ENCODE measurements at places on chromosomes 3 and 15.

GRCh38 chr3:175307642-175308041 is 448.5 kb downstream of the NAALADL2 start:
- DNase-seq, result no peak

GRCh38 chr3:155995525-155996370 is 124.6 kb upstream of the KCNAB1 start:
- no peak for DNase-seq

DNA sequence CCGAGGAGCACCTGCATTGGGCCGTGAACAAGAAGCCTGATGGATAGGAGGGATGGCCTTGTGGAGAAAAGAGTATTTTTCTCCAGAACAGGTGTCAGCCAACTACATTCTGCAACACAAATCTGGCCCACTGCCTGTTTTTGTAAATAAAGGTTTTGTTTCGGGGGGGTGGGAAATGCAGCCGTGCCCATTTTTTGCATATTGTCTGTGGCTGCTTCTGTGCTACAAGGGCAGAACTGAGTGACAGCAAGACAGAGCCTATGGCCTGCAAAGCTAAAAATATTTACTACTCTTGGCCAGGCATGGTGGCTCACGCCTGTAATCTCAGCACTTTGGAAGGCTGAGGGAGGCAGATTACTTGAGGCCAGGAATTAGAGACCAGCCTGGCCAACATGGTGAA is 95.9 kb upstream of the AKAP13 start:
- DNase-seq, result no peak

GRCh38 chr3:193375614-193376013 is 2.9 kb downstream of the ATP13A5 start:
- DNase-seq, result no peak

DNA sequence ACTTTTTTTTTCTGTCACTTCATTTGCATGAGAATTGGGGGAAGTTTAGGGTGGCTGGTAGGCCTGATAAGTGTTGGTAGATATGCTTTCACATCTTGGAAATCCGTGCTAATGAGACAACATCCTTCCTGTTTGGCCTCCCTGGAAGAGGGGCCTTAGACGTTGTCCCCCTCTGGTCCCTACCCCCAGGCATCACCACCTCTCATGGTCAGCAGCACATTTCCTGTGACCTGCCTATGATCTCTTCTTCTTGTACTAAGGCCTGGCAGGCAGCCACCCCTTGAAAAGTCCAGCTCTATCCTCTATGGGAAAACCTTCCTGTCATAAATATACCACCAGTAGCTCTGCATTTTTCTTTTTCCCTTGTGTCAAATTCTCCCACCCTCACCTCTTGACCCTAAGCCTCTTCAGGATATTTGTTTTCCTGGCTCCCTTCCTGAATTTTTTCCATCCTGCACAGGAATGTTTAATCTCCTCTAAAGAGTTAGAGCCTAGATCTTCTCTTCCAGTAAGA is 107.8 kb downstream of the SNRK start:
- DNase-seq, result no peak

GRCh38 chr3:156606729-156607128 is 51.8 kb upstream of the SSR3 start:
- no peak for DNase-seq

DNA sequence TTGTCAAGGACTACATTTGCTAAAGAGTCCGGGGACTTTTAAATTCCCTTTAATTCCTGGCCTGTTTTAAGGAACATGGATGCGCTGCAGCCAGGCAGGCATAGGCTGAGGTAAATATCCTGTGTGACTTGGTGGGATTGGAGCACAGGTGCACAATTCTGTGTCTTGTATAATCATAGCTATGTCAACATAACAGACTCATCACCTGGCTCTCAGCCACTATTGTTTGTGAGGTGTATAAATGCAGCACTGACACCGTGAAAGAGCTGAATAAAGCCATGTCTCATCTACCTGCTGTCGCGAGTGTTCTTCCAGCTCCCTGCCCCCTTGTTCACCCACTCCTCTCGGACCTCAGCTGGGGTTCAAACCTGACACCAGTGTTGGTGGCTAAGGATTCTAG is 109.7 kb downstream of the MFSD1 start:
- no peak for DNase-seq

DNA sequence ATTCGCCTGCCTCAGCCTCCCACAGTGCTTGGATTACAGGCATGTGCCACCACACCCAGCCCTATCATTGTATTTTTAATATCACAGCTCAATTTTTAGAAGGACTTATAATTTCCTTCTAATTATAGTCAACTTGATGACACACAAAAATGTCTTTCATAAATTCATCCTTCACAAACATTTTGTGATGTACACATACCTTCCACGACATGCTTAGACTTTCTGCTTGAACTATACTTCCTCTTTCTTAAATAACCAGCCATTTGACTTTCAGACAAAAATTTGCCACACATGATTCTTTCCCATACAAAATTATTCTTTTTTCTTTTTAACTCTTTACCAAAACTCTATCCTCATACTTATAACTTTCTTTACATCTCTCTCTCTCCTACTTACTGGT is 48.4 kb upstream of the CCK start:
- DNase-seq, result no peak

- DNase-seq, result no peak
Observed at GRCh38 chr3:4906107-4906621, 73.1 kb upstream of the BHLHE40 start.

DNA sequence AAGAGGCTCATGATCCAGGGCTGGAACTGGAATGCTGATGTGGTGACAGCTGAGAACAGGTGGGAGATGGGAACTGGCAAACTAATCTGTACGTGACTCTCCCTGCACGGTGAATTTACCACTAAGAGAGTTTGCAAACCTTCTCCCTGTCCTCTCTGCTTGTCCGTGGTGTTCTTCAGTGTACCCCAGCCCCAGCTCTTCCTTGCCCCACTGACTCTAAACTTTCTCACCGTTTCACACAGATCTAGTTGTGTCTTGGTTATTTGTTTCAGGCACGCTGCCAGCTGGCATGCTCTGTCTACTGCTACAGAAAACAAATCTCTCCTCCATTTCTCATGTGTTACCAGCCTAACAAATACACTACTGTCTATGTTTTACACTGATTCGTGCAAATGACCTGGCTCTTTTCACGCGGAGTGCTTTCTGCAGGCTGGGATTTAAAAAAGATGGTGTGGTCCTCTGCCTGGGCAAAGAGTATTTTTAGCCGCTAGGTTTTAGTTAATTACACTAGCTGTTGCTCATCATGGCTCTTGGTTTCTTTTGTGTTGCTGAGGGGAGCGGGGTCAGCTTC is 192.7 kb upstream of the LRIG1 start:
- no peak for DNase-seq

GRCh38 chr3:18237251-18238005 is 187.7 kb downstream of the SATB1 start:
- no peak for DNase-seq

DNA sequence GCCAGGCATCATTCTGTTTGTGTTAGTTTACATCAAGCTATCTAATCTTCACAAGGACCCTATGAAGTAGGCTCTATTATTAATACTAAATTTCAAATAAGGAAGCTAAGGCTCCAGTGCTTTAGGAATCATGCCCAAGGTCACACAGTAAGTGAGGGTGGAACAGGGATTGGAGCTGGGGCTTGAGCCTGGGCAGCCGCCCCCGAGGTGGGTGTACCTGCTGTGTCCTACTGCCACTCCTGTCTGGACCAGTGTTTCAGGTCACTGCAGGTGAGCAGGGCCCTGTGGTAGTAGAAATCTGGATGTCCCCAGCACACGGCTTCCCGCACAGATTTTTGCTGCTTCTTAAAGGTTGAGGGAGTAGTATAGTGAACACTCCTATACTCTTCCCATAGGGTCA is 6.5 kb downstream of the KLF13 start:
- DNase-seq, result no peak

- no peak for DNase-seq
Observed at GRCh38 chr3:12312010-12312409, 23.1 kb downstream of the PPARG start.

GRCh38 chr3:61605589-61606175 is 44.3 kb downstream of the PTPRG start:
- no peak for DNase-seq

DNA sequence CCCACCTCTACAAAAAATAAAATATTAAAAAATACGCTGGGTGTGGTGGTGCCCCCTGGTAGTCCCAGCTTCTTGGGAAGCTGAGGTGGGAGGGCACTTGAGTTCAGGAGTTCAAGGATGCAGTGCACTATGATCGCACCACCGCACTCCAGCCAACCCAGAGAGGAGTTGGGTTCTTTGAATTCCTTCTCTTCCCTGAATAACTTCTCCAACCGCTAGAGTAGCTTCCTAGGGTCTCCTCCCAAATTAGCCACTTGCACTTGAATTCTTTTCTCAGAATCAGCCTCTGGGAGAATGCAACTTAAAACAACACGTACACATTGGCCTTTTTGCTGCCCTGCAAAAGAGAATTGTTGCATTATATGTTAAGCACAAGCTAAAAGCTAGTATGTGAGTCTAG is 272.5 kb downstream of the ABHD5 start:
- DNase-seq, result no peak

- no peak for DNase-seq
Observed at GRCh38 chr15:57751177-57751800, 44.8 kb downstream of the POLR2M start.

DNA sequence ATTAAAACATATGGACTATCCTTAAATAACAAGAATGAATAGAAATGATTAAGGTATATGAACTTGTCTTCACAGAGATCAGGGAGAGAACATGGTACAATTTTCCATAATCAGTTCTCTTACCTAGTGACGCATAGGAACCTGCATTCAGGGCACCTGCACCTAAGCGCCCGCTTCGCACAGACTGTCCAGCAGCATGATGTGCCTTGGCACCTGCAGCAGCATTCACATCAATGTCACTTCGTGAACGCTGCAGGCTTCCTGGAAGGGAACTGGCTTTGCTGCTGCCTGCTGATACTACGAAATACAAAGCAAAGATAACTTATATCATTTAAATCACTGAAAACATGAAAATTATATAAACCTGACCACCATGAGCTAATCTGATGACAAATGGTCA is 115.2 kb downstream of the CLASP2 start:
- DNase-seq, result no peak

DNA sequence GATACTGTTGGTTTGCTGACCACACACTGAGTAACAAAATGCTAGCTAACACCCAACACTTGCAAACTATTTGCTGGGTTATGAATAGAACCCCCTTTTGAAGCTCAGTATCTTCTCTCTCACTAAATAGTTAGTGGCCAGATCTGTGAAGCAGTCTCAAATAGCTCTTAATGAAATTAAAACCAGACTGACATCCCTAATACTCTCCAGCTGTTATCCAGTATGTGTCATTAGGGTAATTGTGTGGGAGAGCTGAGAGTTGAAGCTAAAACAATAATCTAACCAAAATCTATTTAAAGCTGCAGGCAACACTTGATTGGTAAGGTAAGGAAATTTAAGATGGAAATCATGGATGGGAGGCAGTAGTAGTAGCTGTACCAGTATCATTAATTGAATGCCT is 110.4 kb upstream of the RORA start:
- no peak for DNase-seq

DNA sequence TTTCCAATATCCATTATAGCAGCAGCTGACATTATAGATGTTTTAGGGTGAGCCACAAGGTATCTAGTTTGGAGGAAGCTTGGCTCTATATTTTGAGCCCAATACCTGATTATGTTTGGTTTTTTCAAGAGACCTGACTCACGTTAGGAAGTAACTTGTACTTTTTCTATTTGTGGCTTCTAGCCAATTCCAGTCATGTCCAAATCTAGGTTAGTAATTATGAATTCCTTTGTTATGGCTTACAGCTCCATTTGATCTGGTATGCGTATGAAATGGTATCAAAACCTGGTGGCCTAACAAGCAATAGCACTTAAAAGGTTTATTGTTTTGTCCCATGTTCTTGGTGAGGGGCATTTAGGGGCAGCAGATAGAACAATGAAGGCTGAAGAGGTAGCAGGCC is 115.9 kb downstream of the TOP2B start:
- no peak for DNase-seq

DNA sequence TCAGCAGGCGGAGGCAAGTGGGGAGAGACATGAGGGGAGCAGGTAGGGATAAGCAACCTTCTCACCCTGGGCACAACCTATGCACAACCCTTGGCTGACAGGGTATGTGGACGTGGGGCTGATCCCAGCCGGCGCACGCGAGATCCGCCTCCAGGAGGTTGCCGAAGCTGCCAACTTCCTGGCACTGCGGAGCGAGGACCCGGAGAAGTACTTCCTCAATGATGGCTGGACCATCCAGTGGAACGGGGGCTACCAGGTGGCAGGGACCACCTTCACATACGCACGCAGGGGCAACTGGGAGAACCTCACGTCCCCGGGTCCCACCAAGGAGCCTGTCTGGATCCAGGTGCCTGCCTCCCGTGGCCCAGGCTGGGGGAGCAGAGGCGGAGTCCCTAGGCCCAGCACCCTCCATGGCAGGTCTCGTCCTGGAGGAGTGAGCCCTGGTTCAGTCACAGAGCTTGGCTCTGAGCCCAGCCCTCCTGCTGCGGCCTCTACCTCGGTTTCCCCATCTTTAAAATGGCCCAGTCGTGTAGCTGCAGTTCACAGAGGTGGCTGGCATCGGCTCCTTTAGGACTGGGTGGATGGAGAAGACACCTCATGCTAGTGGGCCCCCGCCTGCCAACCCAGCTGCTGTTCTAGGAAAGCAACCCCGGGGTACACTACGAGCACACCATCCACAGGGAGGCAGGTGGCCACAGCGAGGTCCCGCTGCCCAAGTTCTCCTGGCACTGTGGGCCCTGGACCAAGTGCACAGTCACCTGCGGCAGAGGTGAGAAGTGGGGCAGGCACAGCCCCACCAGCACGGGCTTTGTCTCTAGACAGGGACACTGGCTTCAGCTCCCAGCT is 96.0 kb downstream of the TBC1D2B start:
- DNase-seq, result no peak

- DNase-seq, result no peak
Observed at GRCh38 chr3:31331278-31331677, 201.4 kb upstream of the STT3B start.

DNA sequence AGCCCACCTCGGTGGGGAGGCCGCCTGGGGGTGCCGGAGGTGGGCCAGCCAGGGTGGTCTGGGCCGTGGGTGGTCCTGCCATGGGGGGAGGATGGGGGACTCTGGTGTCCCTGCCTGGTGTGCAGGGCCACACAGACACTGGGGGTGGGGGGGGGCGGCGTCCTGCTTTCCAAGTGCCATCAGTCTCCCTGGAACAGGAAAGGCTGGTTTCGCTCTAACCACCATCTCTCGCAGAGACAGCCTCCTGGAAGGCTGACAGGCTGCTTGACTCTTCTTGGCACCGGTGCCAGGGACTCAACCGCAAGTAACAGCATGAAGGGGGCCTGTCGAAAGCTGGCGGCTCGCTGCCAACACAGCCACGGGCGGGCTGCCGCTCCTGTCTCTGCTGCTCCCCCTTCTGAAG is 40.3 kb downstream of the RGMA start:
- no peak for DNase-seq

- no peak for DNase-seq
Observed at GRCh38 chr3:150844484-150844883, 60.8 kb downstream of the MINDY4B start.

DNA sequence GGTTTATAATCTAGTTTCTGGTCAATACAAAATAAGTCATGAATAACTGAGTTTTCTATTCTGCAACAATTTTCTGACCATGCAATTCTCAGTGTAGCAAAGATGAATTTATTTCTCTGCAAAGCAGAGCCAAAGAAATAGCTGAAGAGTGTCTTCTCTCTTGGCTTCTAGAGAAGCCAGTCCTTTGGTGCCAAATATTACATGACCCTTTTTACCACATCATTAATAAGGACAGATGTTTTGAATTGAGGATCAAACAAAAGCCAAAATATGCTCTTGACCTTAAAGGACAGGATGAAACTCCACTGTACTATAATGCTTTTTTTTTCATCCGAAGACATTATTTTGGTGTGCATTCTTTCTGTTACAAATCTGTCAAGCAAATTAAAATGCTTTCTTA is 40.2 kb upstream of the OSTN start:
- no peak for DNase-seq

GRCh38 chr3:2839876-2840275 is 270.3 kb downstream of the IL5RA start:
- DNase-seq, result no peak

Measured in activated T-helper 1 cell treated with Interleukin-2 at 50 U/mL for 16 hours (primary cell).